ENCODE measurements at places on chromosomes 16 and 17.

DNA sequence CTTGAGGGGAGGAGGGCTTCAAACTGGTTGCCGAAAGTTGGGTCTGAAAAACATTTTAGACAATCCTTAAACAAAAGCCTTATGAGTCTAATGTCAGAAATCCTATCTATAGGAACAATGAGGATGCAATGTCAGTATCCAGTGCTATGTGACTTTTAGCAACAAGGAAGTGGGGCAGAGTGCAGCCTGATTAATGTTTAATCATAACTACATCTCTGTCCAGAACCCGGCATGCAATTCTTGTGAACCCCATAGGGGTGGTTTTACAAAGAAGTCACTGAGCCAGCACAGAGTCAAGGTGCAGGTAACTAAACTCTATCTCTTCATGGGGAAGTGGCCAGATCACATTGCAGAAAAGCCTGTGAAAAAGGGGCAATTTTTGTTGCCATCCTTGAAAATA is 267.5 kb downstream of the HS3ST4 start:
- no peak for DNase-seq

- no peak for DNase-seq
Measured at GRCh38 chr17:51947160-51947735, 211.3 kb downstream of the CA10 start.

DNA sequence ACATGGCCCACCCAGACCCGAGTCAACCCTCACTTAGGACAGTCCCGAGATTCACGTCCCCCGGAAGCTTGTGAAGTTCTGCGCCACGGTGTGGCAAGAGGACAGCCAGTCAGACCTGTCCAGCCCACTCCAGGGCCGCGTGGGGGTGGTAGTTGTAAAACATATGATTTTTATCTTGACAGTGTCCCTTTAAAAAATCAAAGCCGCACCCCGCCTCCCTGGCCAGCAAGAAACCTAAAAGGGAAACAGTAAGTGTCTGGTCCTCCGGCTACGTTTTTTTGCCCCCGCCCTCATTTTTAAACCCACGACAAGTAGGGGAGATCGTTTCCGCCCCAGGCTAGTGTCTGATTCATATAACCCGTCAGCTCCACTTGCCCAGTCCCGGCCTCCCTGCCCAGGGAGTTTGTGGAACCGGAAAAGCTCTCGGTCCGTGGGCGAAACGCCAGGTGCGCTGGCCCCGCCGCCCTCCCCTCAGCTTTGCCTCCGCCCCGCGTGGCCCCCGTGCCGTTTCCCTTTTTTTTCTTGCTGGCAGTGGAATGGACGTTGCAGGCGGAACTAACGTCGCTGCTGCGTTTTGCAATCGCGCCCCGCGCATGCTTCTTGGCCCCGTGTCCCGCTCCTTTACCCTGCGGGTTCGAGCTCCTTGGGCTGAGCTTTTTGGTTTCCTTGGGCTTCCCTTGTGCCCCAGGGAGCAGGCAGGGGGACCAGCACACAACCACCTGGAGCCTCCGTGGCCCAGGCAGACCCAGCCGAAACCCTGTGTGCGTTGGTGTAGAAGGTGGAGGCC is 13.3 kb upstream of the NUDT16L1 start:
- DNase-seq, result no peak

DNA sequence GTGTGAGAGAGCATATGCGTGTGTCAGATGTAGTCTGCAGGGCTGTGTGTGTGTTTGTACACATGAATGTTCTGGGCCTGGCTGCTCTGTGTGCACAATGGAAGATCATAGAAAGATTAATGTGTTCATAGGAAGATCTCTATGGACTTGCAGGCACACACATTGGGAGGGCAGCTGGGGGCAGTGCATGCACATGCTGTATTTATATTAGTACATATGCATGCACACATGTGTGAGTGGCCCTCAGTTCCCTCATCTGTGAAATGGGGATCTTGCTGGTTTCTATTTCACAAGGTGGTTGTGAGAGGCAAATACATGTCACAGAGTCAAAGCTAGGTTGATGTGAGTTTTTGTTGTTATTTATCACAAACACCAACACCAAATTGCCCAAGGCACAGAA is 2.1 kb downstream of the CA7 start:
- no peak for DNase-seq

- no peak for DNase-seq
Measured at GRCh38 chr17:57400648-57401047, 144.3 kb downstream of the MSI2 start.

DNA sequence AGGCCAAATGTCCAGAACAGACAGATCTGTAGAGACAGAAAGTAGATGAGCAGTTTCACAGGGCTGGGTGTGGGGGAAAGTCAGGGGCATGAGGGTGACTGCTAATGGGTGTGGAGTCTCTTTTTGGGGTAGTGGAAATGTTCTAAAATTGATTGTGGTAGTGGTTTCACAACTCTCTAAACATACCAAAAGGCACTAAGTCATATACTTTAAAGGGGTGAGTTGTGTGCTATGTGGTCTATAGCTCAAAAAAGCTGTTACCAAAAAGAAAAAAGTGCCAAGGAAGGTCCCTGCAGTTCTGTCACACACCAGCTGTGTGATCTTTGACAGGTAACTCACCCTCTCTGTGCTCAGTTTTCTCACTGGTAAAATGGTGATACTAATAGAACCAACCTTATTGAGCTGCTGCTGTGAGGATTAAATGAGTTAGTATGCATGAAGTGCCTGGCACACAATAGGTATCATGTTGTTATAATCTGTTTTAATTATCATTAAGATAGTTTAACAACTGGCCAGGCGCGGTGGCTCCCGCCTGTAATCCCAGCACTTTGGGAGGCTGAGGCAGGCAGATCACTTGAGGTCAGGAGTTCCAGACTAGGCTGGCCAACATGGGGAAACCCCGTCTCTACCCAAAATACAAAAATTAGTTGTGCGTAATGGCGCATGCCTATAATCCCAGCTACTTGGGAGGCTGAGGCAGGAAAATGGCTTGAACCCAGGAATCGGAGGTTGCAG is 10.3 kb downstream of the ITGAX start:
- no peak for DNase-seq

- DNase-seq, result no peak
Measured at GRCh38 chr17:71145486-71145885, 975.3 kb upstream of the SOX9 start.

DNA sequence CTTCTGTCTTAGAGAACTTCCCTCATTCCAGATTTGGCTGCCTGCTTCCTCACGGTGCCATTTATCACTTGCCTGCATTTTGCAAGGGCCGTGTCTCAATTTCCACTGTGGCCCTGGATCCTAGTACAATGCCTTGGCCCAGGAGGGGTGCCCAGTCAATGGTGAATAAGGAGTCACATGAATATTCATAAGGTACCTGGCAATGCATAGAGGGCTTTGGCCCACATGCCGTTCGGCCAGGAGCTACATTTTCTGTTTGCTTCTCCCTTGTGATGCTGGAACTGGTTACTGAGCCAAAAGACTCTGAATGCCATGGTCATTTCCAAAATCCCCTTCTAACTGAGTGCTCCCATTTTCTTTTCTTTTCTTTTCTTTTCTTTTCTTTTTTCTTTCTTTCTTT is 4.8 kb upstream of the PIRT start:
- no peak for DNase-seq
